ENCODE measurements at places on chromosomes 11 and 22.
A peak's percentile ranks its signal among the peaks of the same experiment; 100 is the strongest.

GRCh38 chr11:87173185-87174039 is 135.7 kb downstream of the TMEM135 start:
- DNase-seq: peak; percentile 39

GRCh38 chr11:13061294-13061990 is 52.3 kb downstream of the RASSF10 start:
- no peak for DNase-seq

DNA sequence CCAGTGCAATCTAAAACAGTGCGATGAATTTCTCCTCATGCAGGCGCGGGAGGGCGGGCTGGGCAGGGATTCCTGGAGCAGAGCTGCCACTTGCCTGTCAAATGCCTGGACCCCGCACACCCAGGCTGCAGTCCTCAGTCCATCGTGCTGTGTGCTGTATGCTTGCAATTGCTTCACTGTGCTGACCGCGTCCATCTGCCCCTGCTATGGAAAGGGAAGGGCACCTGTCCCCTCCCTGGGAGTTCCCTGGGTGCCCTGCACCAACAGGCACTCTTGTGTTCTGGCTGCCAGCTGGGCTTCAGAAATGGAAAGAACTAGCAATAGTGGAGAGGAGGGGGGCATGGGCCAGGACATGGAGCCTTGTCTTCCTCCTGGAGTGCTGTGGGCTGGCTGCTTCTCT is 185.4 kb upstream of the B3GAT1 start:
- no peak for DNase-seq

DNA sequence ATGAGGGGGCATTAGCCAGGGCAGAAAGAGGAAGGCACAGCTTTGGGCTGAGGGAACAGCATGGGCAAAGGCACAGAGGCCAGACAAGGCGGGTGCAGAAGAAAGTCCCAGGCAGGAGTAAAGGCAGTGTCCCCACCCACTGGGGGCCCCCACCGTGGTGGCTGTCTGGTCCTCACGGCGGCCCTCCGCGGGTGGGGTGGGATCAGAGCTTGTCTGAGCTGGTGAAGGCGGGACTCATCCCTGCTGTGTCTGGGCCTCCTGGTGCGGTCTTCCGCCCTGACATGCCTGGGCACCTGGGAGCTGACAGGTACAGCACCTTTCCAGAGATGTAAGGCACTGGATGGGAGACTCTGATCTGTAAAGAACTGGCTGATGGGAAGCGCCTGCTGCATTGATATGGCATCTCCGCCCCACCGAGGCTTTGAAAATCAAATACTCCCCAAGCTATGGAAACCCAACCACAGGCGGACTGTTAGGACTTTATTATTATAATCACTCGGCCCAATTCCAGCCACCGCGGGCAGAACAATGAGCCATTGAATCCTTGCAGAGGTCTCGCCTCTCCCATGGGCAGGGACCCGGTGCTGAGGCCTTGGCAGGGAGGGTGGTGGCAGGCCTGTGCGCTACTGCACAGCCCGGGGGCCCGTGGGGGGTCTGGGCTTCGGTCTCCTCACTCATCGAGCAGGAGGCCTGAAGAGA is 14.2 kb upstream of the GNB1L start:
- DNase-seq: no peak

DNA sequence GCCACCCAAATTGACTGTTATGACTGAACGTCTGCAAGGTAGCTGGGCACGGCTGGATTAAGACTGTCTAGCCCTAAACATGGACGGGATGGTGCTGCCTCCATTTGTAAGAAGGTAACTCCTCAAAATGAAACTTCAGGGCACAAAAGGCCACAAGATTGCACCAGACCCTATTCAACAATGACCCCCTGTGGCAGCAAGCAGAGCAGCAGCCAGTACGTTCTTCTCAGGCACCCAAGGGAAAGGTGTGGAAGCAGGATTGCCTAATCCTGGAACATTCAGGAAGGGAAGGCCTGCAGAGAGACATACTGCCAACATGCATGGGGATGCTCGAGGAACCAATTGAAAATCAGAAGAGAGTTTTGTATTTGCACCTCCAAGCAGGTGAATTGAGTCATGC is 4.5 kb upstream of the TBX10 start:
- no peak for DNase-seq

- DNase-seq: no peak
These were observed 757 bp downstream of the SPI1 start for GRCh38 chr11:47377571-47378009.

DNA sequence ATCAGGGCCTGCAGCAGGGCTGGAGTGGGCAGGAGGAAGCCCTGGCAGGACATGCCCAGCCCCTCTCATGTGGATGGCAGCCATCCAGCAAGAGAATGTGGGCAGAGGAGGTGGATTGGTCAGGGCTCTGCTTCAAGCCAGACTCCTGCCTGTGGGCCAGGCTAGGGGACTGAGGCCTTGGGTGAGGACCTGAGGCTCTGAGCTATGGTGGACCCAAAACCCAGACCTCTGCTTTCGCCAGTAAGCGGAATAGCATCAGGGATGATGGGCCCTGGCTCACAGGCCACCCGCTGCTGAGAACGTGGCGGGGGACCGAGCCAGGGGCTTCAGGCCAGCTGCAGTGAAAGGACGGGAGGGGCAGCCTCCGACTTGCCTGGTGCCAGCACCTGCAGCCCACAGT is 57.4 kb downstream of the LINC01488 start:
- DNase-seq: no peak

DNA sequence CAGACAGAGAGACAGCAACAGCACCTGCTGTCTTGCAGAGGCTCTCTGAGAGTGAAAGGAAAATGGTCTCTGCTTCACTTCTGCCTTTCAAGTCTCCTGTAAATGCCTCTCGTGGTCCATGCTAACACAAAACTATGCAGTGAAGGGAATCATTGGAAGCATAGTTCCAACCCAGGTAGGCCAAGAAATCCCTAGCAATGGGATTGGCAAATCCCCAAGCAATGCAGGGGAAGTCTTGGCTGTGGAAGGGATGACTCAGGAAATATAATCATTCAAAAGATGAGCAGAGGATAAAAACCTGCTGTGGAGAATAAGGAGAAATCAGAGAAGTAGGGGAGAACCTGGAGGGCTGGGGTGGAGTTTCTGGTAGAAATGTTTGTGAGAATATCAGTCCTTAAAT is 216.1 kb upstream of the ZBED5 start:
- no peak for DNase-seq

- DNase-seq: no peak
These were observed 19.0 kb upstream of the RELT start for GRCh38 chr11:73356979-73357860.

DNA sequence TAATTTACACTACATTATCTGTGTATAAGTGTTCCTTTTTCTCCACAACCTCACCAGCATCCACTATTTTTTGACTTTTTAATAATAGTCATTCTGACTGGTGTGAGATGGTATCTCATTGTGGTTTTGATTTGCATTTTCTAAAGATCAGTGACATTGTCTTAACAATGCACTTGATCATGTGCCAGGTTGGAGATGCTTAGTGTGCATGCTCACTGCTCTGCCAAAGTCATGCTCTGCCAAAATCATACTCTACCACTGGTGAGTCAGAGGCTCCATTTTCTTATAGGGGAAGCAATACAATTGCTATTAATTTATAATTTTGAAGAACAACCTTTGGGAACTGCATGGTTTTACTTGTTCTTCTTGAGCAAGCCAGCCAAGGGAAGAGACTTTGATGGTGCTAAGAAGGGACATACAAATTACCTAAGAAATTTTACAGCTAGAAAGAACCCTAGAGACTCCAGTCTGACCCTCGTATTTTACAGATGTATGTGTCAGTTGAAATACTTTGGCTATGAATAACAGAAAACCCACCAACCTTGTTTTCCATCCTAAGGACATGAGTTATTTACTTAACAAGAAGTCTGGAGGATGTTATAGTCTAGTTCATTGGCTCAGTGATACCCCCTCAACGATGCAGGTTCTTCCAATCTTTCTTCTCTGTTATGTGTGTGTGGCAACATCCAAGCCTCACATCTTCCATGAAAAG is 368.9 kb downstream of the DDX10 start:
- no peak for DNase-seq

GRCh38 chr11:82229341-82229740 is 504.3 kb downstream of the FAM181B start:
- DNase-seq: peak; percentile 9

- no peak for DNase-seq
These were observed 30.1 kb upstream of the TMEM45B start for GRCh38 chr11:129785383-129786111.

DNA sequence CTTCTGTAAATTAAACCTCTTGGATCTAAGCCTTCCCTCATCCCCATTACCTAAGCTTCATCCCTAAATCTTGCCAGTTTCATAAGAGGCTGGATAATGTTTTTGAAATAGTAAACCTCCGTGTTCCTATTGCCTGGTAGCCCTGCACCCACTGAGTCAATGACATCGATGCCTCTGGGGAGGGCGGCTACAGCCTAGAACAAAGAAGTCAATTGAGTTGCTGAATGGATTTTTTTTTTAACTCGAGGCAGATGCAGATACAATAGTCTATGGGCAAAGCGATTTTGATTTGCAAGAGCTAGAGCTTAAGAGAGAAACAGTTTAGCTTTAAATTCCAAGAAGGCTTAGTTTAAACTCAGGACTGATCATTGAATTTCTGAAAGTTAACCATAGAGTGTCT is 121.3 kb downstream of the NECTIN1 start:
- no peak for DNase-seq

- DNase-seq: no peak
These were observed 3.6 kb downstream of the PEX26 start for GRCh38 chr22:18081416-18081815.

DNA sequence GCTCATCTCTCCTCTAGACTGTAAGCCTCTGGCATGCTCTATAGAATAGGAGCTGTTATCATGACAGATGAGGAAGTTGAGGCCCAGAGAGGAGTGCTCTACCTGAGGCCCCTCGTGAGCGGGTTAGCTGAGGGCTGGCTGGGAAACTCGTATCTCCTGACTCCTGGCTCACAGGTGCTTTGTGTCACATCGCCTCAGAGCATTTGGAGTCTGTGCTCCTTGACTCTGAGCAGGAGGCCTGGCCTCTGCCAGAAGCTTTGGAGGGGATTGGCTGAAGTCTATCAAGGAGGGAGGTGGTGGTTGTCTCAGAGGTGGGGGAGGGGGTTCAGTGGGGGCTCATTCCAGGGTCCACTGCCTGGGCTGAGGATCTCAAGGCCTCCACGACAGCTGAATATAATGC is 7.4 kb downstream of the KCNC1 start:
- no peak for DNase-seq

DNA sequence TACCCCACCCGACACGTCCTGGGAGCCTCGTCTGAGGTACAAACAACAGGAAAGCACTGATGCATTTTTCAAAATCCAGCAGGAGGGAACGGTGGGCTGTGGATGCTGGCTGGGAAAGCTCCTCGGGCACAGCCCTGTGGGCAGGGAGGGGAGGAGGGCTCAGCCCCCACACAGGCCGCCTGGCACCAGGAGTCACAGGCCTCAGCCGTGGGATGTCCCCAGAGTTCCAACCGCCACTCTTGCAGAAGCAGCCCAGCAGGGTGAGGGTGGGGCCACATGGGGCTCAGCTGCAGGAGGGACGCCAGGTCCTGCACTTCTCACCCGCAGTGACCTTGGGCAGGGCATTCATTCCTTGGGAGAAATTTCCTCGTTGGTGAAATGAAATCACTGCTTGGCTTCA is 274.6 kb downstream of the BRD1 start:
- DNase-seq: no peak

- DNase-seq: no peak
These were observed 3.0 kb upstream of the CHEK1 start for GRCh38 chr11:125621995-125622394.
